ENCODE measurements at places on chromosomes 16 and 17.

DNA sequence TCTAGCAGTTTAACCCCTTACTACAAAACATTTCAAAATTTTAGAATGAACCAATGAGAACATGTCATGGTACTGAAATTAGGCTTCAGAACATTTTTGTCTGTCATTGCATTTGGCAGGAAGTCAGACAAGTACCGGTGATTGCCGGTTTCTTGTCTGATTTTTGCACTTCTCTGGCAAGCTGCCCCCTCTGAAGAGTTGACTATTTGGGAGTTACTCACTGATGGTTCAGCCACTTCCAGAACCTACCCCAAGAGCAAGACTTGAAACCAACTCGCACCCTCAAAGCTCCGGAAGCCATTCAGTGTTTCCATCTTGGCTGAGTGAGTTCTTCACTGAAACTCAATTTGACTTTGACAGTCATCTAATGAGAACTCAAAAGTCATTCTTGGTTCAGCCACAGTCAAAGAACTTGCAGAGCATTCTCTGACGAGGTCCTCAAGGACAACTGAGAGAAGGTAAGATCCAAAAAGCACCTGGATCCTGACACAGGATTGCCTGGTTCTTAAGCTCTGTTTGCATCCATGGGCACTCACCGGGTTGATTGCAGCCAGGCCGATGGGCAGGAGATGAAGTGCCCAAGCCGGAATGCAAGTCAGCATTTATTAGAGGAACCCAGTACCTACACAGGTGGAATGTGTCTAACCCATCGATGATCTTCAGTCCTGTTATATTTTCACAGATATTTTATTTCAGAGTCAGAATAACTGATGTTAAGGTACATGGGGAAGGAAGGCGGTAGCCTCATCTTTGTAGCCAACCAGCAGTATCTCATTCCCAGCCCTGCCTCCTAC, 93.6 kb downstream of the USP22 start:
- no peaks in the 10 kb centered on the region for H3K27me3 ChIP-seq
- H3K4me3 ChIP-seq, result no peak overlapping the region
- H3K4me1 ChIP-seq, result no peaks in the 10 kb centered on the region
- H3K36me3 ChIP-seq, result no peaks in the 10 kb centered on the region
- DNase-seq, result no peak

- H3K4me3 ChIP-seq, result no peak overlapping the region
- H3K27ac ChIP-seq, result no peak overlapping the region
- H3K36me3 ChIP-seq, result no peaks in the 10 kb centered on the region
- peaks cover 36% of the 10 kb centered on the region for H3K4me1 ChIP-seq
- H3K27me3 ChIP-seq, result no peaks in the 10 kb centered on the region
Measured at GRCh38 chr16:3825103-3825502, 55.4 kb downstream of the CREBBP start.

GRCh38 chr16:35339337-35339736, 1879.9 kb downstream of the TP53TG3F start:
- H3K27ac ChIP-seq, result no peak overlapping the region
- H3K27me3 ChIP-seq, result no peaks in the 10 kb centered on the region
- DNase-seq, result no peak
- no peaks in the 10 kb centered on the region for H3K36me3 ChIP-seq

DNA sequence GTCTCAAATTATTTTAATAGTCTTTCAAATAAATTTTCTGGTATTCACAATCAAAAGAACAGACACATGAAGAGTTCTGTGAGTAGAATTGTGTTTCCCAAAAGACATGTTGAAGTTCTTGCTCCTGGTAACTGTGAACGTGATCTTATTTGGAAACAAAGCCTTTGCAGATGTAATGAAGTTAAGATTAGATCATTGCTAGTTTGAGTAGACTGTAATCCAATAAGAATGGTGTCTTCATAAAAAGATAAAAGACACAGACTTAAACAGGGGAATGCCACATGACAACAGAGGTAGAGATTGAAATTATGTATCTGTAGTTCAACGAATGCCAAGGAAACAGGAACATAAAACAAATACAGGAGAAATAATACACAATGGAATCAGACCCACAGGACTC, 357.4 kb upstream of the CA10 start:
- H3K4me3 ChIP-seq, result no peak overlapping the region
- H3K4me1 ChIP-seq, result no peaks in the 10 kb centered on the region
- no peak for DNase-seq

GRCh38 chr17:39146273-39146672, 5.2 kb downstream of the PLXDC1 start:
- H3K36me3 ChIP-seq, result no peaks in the 10 kb centered on the region
- H3K4me3 ChIP-seq, result no peak overlapping the region
- no peak overlapping the region for H3K27ac ChIP-seq
- H3K4me1 ChIP-seq, result peaks cover 5% of the 10 kb centered on the region

DNA sequence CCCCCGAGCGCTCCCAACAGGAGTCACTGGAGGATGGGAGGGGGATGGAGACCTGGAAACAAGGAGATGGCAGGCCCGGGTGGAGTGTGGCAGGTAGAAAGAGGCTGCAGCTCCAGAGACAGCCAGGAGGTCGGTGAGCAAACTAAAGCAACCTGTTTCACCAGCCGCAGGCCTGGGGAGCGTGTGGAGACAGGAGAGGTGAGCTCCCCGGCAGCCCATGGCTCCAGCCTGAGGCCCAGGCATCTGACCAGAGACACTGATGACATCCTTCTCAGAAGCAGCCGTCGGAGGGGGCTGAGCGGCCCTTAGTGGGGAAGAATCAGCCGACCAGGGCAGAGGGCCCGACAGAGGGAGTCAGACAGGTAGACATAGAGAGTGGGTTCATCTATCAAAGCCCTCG, 165.1 kb downstream of the ZNF423 start:
- H3K27ac ChIP-seq, result no peak overlapping the region
- no peak overlapping the region for H3K4me3 ChIP-seq

DNA sequence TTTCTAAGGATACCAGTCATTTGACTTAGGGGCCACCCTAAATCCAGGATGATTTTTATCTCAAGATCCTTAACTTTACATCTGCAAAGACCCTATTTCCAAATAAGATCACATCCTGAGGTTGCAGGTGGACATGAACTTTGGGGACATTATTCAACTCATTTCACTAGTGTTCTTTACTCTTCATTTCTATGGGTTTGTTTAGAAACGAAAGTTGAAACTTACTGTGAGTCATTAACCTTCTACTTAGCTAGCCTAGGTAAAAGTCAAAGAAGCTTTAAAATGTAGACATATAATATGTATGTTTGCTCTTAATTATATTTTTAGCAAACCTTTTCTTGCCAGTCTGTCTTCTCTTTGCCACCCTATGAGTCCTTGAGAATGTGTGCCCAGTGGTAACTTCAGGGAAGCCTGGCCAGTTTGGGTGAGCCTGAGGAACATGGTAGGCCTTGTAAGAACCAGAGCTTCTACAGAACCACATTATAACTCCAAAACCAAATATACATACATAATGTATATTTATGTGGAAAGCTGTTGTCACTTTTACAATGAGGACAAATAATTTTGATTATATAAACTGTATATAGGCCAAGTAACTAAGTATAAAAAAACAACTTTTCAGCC, 38.4 kb downstream of the BPTF start:
- no peak for DNase-seq
- H3K36me3 ChIP-seq, result no peaks in the 10 kb centered on the region
- no peaks in the 10 kb centered on the region for H3K4me1 ChIP-seq
- H3K27me3 ChIP-seq, result no peaks in the 10 kb centered on the region
- no peak overlapping the region for H3K27ac ChIP-seq
- no peak overlapping the region for H3K4me3 ChIP-seq

DNA sequence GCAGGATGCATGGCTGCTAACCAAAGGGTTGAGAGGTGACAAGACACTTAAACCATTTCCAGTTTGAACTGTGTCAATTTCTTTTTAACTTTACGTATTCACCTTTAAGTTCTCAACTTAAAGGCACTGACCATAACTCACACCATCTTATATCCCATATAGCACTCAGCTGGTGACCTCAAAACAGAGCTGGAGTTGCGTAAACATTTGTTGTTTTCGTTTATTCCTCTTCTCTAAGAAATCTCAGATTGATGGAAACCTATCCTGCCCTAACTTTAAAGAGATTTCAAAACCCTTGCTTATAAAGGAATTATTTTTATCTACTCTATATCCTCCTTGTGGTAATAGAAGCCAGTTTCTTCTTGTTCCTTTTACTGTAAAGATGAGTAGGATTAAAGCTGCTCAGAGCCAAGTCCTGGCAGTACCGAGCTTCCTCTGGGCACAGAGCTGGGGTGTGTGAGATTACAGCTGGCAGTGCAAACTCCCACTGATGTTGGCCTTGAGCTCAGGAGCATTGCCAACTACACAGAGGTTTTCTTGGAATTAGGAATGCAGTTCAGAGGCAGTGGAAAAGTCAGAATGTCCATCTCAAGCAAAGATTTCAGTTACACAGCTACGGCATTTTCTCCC, 1.3 kb downstream of the KCTD2 start:
- H3K27me3 ChIP-seq, result no peaks in the 10 kb centered on the region
- H3K36me3 ChIP-seq, result no peaks in the 10 kb centered on the region
- peak overlapping the region; percentile 86 for H3K27ac ChIP-seq
